ENCODE measurements at places on chromosomes 5 and 9. TPM values are rescaled to one million over a fixed set of nuclear protein-coding genes. Genes with fewer than 3 reads are reported as not detected.

DNA sequence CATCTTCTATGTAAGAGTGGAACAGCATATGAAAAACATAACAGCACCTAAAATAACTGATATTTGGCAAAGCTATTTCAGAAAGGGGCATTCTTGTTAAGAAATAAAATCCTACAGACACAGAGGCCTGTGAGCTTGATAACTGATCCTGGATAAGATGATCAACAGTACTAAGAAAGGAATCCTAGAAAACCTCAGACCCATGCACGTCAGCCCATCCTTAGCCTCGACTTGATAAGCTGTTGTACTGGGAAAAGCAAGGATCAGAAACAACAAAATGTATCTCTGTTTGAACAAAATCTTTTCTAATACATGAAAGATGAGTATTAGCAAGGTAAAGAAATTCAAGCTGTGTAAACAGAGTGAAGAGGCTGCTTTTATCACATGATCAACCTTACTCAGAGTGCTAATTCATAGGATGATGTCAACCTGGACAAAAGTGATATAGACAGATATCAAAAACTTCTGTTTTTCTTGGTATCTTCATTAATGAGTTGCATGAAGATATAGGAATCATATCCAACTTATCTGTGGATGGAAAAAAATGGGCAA lies 15.2 kb downstream of the LIFR start:
- no peak for DNase-seq

GRCh38 chr9:109846776-109847175 lies 66.8 kb downstream of the PALM2AKAP2 start:
- DNase-seq, result no peak

DNA sequence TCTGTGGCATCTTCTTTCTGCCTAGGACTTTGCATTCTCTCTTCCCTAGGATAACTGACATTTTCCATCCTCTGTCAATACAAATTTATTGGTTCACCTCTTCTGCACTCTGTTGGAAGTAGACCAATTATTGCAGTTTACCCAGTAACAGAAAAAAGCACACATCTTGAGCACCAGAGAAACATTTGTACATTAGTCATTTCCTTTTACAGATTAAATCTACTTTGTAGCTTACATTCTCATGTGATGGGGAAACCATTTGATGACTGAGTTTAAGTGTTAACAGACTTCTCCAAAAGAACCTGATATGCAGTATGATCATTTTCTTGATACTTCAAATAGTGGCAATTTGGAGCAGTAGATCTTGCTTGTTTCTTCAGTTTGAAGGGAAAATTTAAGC lies 1098.8 kb downstream of the DTWD2 start:
- no peak for DNase-seq

DNA sequence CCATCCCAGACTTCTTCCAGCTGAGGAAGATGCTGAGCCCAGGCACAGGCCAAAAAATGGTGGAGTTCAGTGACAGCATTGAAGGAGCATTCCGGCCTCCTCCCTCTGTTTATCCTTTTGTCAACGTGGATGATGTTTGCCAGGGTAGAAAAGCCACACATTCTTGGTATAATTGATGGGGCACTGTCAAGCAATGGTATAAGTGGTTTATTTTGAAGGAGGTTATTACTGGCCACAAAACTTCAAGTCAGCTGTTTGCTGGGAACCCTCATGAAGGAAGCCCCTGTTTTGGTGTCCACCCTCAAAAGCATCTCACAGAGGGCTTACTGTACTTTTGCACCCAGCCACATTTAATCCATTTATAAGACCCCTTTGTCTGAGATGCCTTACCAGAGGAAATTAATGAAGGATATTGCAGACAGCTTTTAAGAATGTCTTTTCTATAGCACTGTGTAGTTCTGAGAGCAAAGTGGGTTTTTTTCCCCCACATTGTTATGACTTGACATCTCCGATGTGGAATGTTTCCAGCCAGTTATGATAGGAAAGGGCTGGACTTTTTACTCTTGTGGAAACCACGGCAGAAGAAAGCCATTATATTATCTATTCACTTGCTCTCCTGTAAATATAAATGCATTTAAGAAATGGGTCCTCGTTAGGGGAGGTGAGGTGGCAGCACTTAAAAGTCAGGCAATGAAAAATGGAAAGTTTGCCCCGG lies 95.5 kb upstream of the SPATA31D4 start:
- DNase-seq, result no peak

Gene ZDHHC11B
- polyA plus RNA-seq, result 7.7 TPM

Gene ARL10
- polyA plus RNA-seq, result 13.5 TPM

All from left renal pelvis (tissue), 4 donors.